ENCODE measurements at places on chromosomes 6 and 20.

DNA sequence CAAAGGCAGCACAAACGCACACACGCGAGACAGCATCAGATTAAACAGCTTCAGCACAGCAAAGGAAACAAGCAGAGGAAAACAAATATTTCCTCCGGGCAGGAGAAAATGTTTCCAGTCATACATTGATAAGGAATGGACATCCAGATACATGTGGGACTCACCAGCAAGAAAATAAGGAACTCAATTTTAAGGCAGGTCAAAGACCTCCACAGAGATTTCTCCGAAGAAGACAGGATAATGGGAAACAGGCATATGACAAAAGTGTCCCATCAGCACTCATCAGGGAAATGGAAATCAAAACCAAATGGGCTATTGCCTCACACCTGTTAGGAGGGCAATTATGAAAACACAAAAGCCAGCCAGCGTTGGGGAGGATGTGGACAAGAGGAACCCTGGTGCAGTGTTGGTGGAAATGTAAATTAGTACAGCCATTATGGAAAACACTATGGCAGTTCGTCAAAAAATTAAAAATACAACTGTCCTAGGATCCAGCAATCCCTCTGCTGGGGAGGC is 9.7 kb upstream of the SLCO4A1 start:
- no peak for DNase-seq

DNA sequence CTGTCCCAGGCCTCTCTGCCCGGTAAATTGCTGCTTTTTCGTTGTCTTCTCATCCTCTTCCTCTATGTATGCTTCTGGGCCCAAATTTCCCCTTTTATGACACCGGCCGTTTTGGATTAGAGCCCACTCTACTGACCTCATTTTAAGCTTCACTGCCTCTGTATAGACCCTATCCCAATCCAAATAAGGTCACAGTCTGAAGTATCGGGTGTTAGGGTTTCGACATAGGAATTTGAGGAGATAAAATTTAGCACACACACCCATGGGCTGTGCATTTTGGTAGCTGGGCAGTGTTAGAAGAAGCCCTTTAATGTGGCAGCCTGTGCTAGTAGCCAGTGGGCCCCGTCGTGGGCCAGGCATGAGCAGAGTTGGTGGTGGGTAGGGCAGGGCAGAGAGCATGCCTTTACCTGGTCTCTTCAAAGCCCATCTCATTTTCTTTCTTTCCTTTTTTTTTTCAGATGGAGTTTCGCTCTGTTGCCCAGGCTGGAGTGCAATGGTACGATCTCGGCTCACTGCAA is 27.9 kb upstream of the EZR start:
- no peak for DNase-seq

DNA sequence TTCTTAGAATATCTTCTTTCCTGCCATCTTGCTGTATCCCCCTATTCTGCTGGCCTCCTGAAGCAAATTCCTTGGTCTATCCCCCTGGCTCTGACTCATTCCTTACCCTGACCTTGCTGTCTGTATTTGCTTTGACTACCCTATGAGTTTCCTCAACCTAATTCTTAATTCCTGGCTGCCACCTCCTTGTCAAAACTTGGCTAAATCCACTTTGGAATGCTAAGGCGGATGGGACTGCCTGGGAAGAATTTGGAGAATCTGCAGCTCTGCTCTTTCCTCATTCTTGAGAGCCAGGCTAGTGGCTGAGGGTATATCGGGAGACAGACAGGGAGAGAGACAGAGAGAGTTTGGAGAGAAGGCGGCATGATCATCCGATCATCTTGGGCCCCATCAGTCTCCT is 24.4 kb downstream of the CAP2 start:
- no peak for DNase-seq

DNA sequence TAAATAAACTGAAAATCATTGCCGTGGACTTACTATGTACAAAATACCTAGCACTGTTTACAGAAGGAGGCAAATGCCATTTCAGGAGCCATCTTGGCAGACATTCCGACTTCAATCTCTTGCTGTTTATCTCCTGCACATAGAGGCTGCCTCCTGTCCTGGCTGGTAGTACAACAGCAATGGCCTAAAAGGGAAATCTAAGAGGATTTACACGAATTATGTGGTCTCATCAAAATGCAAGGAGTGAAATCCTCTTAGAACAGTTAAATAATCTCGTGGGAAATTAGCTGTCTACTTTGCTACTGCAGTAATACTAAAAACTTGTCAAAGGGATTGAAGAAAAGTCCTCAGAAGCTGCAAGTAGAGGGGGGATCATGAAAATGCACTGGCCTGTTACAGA is 82.2 kb upstream of the SLC2A12 start:
- no peak for DNase-seq

DNA sequence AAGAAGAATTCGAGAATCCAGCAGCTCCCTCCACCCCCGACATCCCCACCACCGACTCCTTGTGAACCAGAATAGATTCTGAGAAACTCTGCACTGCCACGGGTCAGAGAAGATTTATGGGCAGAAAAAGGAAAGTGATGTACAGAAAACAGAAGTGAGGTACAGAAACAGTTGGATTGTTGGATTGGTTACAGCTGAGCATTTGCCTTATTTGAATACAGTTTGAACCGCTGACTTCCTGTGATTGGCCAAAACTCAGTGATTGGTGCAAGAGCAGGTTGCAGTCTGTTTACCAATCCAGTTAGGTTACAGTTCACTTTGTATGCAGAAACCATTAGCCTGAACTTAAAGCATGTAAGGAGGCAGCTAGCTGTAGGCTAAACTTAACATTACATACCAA is 131.2 kb upstream of the HDDC2 start:
- DNase-seq: no peak

DNA sequence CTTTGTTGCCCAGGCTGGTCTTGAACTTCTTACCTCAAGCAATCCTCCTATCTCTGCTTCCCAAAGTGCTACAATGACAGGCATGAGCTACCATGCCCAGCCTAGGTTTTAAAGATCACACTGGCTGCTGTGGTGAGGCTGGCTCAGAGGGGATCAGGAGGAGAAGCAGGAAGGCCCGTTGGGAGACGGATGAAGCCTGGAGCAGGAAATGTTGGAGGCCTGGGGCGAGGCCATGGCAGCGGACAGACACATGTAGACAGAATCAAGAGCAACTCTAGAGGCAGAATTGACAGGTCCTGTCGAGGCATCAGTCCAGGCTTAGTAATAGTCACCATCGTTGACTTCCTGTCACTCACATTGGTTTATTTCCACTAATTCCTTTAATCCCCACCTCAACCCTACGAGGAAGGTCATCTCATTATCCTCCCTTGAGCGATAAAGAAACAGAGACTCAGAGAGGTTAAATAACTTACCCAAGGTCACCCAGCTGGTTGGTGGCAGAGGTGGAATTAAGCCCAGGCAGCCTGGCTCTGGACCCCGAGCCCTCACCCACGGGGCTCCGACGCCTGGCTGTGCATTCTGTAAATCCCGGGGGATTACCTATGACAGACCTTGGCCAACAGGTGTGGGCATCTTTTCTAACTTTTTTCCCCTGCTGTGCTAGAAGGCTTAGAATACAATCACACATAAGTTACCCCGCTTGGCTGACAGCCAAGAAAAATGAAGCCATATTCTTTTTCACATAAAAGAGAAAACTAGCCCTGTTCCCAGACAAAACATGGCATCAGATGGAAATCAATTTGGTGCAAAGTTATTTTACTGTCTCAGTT is 113.4 kb downstream of the EYA2 start:
- DNase-seq: no peak

DNA sequence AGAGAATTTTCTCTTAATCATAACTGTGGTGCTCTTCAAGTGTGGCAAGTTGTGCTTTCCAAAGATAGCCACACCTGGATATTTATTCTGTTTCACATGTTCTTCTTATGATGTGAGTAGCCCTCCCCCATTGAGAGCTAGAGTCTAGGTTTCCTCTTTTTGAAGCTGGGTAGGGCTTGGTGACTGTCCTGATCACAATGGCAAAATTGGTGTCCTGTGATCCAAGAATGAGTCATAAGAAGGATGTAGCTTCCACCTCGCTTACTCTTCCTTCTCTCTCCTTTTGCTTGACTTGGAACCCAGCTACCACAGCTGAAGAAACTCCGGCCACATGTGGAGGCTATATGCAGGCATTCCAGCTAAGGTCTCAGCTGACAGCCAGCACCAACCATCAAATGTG is 7.4 kb upstream of the IGF2R start:
- DNase-seq: no peak

DNA sequence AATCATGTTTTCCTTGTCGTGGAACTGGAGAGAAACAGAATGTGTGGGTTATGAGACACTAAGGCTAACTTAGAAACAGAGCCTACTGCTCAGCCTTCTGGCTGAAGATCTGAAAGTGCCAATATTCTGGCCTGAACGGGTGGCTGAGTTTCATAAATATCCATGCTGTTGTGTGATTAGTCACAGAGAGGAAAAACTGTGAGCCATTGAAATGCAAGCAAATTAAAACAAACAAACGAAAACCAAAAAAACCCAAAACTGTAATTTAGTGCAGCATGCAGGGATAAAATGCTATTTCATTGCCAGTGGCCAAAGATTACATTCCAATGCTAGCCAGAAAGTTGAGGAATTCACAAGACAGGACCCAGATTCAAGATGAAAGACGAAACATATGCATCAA is 315.1 kb downstream of the UBE3D start:
- no peak for DNase-seq

GRCh38 chr6:141210901-141211300 is 921.8 kb upstream of the GJE1 start:
- no peak for DNase-seq

DNA sequence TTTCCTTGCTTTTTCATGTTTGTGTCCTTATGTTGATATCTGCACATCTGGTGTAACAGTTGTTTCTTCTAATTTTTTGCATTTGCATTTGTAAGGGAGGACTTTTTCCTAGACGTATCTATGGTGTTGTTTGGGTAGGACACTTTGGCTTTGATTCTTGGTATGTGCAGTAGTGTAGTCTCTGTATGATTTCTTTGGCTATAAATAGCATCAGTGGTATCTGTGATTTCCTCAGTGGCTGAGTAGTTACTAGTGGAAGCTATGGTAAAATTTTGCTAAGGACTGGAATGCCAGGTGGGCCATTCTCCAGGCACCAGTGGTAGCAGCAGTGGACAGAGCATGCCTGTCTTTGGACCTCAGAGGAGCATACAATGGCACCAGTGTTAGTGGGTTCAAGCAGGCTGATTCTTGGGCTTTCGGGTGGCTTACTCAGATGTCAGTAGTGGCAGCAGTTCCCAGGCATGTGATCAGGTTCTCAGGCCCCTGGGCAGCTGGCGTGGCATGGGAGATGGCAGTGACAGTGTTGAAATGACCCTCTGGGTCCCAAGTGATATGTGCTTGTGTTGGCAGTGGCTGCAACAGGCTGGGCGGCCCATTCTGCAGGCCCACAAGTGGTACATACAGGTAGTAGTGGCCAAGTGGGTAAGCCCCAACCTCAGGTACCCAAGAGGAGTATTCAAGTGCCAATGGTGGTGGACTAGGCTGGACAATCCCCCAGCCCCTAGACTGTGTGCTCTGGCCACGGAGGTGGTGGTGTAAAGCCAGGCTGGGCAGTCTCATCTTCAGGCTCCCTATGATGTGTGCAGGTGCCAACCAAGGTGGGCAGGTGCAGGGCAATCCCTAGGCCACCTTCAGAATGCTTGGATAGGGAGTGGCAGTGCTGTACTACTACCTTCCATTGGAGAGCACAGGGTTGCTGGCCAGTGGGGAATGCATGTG is 54.5 kb downstream of the PLCG1 start:
- no peak for DNase-seq

DNA sequence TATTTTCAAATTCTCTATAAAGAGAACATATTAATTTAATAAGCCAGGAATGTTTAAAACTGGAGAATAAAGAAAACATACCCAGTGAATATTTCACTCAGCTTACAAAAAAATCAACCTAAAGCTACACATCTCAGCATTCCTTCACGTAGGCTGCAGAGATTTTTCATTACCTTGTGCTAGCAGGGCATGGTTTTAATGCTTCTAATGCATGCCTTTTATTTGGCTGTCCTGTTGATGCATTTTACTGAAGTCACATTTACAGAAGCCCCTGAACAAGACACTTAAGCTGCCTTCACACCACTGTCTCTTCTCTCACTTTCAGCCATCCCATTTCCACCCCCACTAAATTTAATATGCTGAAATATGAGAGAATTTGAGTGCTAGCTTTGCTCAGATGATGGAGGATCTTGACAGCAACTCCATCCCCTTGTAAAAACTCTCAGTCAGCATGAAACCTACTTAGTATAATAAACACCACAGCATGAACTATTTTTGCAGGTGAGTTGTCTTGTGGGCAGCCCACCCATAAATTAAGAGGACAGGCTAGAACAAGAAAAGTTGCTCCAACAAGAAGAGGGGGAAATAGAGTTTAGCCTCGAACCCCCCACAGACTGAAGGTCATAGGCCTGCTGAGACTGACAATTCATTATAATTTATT is 159.4 kb downstream of the SIM1 start:
- DNase-seq: no peak

GRCh38 chr6:27800731-27801373 is 111.3 kb downstream of the OR2B2 start:
- no peak for DNase-seq

DNA sequence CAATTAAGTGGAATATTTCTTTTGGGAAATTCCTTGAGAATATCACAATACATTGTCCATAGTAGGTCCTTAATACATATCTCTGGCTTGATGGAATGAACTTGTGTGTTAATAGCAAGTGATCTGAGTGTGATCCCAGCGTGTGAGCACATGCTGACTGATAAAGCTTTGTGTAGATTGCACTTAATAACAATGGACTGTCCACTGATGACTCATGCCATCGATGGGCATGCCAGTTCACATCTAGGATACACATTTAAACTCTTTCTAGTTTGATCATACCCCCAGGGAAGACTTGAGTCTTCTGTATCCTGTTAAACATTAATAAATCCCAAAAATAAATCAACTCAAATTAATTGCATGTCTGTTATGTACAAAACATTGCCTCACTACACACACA is 454.3 kb upstream of the SPTLC3 start:
- no peak for DNase-seq

DNA sequence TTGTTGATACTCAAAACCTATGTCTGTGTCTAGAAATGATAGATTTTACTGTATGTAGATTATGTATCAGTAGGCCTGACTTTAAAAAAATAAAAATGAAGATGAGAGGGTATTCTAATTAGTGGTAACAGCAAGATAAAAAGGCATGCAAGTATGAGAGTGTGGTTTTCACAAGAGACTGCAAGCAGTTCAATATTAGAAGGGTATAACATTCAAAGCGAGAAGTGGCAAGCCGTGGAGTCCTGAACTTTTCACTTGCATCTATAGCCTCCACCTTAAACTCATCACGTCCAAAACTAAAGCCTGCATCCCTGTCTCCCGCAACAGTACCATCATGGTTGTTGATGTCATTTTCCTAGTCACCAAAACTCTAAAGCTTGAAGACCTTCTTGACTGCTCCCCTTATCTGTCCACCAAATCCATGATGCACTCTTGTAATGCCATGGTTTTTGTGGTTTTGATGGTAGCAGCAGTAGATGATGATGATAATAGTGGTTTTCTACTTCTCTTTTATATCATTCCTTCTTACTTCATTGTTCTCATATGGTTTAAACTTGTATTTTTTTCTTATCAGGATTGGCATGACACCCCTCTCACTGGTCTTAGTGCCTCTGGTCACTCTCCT is 9.2 kb upstream of the CGA start:
- no peak for DNase-seq

Measured in Right ventricle myocardium inferior (tissue), 1 donor.